ENCODE measurements at places on chromosomes 12 and 14.

DNA sequence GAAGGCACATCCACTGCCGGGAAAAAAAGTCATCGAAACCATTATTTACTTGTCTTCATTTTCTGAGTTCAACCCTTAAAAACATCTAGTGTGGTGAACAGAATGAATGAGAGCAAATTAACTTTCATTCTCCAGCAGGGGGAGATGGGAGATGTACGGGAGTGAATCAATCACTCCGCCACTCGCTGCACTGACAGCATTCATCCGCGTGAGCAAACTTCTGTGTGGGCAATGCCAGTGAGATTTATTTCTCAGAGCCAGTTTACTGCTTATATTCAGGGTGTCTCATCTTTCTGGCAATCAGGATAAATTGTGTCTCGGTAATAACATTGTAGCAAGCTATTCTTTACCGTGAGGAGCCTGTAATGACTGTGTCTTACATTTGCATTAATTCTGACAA lies 463.6 kb upstream of the MIS18BP1 start:
- peak; percentile 51 for DNase-seq

- DNase-seq: no peak
These were observed 1.7 kb downstream of the WNT1 start for GRCh38 chr12:48979602-48980388.

- DNase-seq: peak; percentile 25
These were observed 21.9 kb upstream of the ADIPOR2 start for GRCh38 chr12:1668833-1669543.

GRCh38 chr12:58253663-58254062 lies 312.3 kb downstream of the ATP23 start:
- no peak for DNase-seq

DNA sequence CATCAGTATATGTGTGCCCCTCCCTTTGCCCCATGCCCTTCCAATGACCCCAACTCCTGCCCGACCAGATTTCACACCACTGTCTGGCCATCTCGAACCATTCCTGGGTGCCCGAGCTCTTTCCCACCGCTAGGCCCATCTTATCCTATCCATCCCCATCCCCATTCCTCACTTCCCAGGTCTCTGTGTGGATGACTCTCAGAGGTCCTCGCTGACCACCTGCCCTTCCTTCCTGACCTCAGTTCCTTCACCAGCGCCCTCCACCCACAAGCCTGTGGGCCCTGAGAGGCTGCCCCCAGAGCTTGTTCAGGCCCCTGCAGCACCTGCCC lies 49.1 kb downstream of the CYP46A1 start:
- no peak for DNase-seq

DNA sequence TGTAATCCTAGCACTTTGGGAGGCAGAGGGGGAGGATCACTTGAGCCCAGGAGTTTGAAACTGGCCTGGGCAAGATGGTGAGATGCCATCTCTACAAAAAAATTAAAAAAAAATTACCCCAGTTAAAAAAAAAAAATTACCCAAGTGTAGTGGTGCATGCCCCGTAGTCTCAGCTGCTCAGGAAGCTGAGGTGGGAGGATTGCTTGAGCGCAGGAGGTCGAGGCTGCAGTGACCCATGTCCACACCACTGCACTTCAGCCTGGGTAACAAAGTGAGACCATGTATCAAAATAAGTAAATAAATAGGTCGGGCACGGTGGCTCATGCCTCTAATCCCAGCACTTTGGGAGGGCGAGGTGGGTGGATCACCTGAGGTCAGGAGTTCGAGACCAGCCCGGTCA lies 128.8 kb downstream of the VRK1 start:
- peak; percentile 45 for DNase-seq

DNA sequence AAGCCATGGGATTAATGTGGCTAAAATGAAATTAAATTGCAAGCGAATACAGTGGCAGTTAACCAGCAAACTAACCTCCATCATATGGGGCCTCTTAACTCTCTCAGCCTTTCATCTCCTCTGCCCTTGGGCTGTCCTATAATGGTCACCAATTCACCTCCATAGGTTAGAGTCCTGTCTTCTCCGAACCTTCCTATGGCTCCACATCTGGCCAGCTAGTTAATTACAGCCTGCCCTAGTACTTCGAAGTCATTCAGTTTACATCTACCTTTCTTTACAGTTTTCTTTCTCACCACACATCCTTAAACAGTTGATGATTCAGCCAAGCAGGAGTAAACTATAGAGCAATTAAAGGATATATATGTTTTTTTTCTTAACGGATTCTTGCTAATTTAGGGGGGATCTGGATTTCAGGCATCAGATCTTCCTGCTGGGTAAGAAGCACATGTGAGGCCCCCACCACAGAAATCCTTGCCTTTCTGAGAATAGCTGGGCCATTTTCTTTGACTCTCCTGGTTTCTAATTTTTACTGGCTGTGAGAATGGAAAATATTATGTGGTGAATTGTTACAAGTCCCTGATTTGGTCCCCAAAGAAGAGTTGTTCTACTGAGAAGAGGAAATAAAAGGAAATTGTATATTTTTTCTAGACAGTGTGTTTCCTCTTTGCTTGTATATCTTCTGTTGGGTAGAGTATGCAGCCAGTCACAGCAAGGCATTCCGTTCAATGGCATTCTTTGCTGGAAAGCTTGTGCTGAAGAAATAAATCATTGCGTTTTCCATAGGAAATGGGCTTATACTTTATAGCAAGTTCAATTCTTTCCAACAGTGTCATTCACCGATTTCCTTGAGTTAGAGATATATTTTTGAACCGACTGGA lies 16.7 kb downstream of the HMGA2 start:
- DNase-seq: no peak

DNA sequence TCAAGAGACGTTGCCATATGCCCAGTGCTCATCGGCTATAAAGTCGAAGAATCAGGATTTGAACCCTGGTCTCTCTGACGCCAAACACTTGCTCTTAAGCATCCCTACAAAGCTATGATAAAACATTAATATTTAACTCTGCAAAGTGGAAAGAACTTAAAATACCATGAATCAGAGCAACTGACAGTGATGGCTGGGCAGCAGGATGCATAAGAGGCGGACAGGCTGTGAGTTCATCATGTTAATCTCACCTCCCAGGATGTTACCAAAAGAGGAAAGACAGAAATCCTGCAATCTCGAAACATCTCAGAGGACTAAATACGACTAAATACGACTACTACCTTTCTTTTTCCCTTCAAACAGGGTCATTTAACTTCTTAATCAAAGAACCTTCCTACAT lies 5.8 kb downstream of the DICER1 start:
- DNase-seq: no peak

DNA sequence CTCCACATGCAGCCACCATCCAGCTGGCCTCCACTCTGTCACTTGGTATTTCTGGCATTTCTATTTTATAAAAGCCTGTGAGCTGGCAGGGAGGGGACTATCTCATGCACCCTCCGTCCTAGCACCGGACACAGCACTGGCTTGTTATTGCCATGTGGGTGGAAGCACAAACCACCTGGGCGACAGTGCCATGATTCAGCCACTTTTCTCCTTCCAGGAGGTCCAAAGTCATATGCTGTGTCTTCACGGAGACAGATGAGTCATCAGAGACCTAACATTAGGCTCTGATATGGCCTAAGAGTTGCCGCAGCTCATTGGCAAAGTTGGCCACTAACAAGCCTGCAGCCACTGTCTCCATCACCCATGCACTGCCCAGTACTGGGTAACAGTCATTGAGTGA lies 1123.0 kb downstream of the VRK1 start:
- no peak for DNase-seq

- no peak for DNase-seq
These were observed 134.0 kb downstream of the BCL11B start for GRCh38 chr14:99137913-99138571.

- no peak for DNase-seq
These were observed 80.5 kb upstream of the DYRK2 start for GRCh38 chr12:67568055-67568454.

GRCh38 chr12:28857369-28857768 lies 291.7 kb upstream of the FAR2 start:
- DNase-seq: no peak

- DNase-seq: no peak
These were observed 15.7 kb downstream of the FAR2 start for GRCh38 chr12:29164477-29165393.

- DNase-seq: no peak
These were observed 43.2 kb downstream of the TBK1 start for GRCh38 chr12:64494998-64495729.

DNA sequence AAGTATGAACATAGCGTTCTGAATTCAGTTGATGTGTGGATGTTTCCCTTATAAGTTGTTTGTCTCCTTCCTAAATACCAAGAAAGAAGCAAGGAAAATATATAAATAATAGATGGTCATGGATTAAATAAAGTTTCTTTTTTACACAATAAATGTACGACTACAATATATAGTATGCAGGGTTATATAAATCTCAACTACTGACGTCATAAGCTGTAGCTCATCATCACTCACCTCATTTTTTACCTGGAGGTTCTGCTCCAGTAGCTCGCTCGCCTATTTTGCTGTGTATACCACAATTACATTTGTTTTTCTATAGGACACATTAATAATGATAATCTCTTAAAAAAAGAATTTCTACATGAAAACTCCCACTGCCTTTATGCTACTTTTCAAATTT lies 109.5 kb downstream of the NTS start:
- no peak for DNase-seq

DNA sequence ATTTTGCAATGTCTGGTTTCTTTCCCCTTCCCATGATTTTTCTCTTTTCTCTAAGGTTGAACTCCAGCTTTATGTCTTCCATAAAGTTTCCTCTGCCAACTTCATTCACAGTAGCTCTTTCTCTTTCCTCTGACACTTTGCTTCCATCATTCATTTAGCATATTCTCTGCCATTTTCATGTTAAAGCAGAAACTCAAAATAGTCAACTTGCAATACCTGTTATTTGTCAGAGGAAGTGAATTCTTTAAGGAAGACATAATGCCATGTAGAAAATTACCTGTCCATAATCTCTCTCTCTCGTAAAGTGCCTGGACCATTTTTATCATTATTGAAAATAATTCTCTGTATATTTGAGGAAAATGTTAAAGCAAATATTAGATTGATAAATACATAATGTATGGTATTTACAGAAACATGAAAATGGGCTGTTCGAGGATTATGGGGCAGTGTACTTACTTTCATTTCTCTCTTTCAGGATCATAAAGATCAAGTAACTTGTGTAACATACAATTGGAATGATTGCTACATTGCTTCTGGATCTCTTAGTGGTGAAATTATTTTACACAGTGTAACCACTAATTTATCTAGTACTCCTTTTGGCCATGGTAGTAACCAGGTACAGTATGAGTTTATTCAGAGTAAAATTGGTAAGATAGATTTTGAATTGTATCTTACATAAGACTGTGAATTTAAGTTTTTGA lies 12.6 kb downstream of the NEDD1 start:
- no peak for DNase-seq

- no peak for DNase-seq
These were observed 128.2 kb downstream of the TMEM117 start for GRCh38 chr12:43964033-43964432.

DNA sequence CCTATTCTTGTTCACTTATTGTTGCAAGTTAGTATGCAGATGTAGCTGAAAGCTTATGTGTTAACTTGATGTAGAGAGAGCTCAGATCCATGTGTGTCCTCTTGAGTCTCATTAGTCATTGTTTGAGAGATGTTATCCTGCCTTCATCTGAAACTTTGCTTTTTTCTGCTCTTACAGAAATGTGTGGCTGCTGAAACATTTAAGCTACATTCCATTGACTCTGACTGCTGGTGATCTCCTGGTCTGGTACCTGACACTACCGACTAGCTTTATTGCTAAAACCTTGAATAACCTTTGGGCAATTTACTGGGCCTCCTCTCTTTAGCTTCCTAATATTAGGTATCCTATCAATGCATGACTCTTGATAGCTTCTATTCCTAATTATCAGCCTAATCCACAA lies 705.6 kb upstream of the FOXG1 start:
- no peak for DNase-seq

DNA sequence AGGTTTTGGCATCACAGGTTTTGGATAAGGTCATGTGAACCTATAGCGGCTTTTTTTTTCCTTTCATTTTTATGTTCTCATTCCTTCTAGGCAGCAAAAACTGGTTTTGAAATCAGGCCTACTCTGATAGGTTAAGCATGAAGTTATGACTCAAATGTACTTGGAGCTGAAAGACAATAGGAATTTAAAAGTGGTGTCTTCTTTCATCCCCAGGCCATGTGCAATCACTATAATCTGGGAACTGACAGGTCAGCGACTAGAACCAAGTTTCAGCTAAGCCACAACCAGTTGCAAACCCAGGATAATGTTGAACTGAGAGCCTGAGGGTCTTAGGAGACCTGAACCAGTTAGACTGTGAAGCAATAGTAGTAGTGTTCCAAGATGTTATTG lies 74.3 kb downstream of the ANO6 start:
- no peak for DNase-seq

- peak; percentile 95 for DNase-seq
These were observed 1.2 kb downstream of the PRMT8 start for GRCh38 chr12:3491938-3492792.

GRCh38 chr12:66929121-66929520 lies 250.2 kb upstream of the GRIP1 start:
- DNase-seq: no peak

DNA sequence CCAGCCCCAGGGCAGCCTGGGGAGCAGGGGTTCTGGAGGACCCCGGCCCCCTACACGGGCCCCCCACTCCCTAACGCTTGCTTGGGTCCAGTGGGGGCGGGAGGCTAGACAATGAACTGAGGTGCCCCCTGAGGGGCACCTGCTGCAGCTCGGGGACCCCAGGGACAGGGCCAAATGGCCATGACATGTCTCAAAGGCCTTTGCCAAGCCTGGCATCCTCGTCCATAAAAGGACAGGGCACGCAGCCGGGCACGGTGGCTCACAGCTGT lies 11.7 kb upstream of the C14orf180 start:
- DNase-seq: no peak

GRCh38 chr14:55780156-55780946 lies 200.3 kb downstream of the KTN1 start:
- DNase-seq: no peak

GRCh38 chr14:104130974-104131651 lies 7.3 kb upstream of the KIF26A start:
- DNase-seq: peak; percentile 47

DNA sequence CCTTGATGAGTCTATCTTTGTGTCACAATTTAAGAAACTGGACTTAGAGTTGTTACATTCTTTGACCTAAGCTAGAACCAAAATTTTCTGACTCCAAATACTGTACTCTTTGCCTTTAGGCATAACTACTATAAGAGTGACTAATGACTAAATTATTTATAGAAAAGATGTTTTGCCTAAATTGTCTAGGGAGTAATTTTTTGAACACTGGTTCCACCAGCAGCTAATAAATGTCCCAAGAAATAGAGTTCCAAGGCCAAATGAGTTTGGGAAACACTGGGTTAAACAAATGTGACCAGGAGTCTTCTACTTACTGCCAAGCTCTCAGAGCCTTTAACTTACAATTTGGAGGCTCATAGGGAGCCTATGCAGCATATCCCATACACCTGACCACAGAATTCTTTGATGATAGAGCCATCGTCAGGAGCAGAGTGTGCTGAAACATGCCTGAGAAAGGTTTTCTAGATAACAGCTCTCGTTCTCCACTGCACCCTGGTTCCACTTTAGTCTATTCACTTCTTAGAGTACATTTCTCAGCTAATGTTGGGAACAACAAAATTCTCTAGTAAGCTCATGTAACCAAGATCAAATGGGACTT lies 215.9 kb upstream of the HMGA2 start:
- no peak for DNase-seq

GRCh38 chr12:119292893-119293630 lies 41.5 kb upstream of the CCDC60 start:
- DNase-seq: peak; percentile 27

GRCh38 chr12:65597527-65597926 lies 226.8 kb upstream of the HMGA2 start:
- no peak for DNase-seq
